ENCODE measurements at places on chromosomes 12 and 14.

DNA sequence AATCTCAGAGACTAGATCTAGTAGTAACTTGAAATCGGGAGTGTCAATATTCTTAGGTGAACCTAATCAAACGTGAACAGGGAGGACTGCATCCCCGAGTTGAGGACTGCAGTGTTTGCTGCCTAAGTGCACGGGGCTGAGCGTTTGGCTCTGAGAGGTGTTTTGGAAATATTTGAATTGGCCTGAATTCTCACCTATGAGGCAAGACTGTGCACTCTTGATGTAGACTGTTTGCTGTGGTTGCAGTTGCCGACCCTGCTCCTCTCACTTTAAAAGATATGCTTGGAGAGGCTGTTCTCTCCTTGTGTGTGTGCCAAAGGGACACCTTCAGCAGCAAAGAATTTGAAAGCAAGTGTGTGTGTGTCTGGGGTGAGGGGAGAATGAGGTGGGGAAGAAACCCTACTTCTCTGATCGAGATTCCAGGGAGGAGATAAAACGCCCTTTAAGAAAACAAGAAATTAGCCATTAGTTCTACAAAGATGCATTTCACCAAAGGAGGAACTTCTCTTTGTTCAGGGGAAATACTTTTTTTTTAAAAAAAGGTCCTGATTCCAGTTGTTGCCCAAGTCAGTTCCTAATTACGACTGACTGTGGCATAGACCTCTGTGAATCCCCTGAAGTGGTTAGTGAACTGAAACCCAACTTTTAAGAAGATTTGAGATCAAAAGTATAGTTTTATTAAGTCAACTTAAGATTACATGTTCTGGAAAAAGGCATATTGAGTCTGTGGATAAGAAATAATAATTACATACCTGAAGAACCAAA, 106.6 kb downstream of the DYRK2 start:
- DNase-seq: no peak

DNA sequence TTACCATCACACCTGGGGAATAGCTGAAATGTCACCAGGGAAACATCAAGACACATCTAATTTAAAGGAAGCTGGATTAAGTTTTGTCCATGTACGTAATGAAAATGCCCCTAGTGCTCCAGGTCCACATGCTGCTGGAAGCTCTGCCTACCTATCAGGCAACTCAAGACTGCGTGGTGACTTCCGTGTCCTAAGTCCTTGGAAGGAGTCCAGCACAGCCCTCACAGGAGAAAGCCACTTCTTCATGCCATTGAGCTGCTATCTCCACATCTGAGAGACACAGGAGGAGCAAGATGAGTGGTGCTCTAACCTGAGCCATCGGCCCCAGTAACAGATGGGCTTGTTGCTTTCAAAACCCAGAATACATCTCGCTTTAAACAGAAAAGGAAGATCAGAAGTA, 316.4 kb downstream of the DPF3 start:
- DNase-seq: no peak

GRCh38 chr12:40837891-40838429, 145.7 kb downstream of the CNTN1 start:
- DNase-seq: no peak

- no peak for DNase-seq
Measured at GRCh38 chr14:100025111-100025510, 40.1 kb upstream of the EVL start.

DNA sequence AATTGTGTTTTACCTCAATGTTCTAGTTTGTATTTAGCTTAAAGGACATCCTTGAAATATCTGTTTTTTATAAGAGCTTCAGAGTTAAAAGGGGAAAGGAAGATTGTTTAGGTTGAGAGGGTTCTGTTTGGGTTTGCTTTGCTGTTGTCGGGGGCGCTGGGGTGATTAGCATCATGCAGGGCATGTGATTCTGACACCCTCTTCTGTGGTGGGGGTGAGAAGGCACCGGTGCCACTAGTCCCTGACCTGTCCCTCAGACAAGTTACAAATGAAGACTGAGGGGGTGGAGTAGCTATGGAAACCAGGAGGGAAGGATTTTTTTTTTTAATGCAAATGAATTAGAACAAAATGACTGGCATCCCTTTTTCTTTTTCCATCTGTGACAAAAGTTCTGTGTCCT, 291.3 kb downstream of the RPAP3 start:
- DNase-seq: no peak

GRCh38 chr12:59396919-59397318, 198.9 kb upstream of the SLC16A7 start:
- DNase-seq: no peak

- no peak for DNase-seq
Measured at GRCh38 chr14:47191700-47192099, 483.7 kb downstream of the MDGA2 start.

GRCh38 chr12:132243596-132244310, 85.6 kb downstream of the GALNT9 start:
- no peak for DNase-seq

GRCh38 chr12:108807996-108808769, 49.2 kb downstream of the SSH1 start:
- no peak for DNase-seq

GRCh38 chr12:123006977-123007376, 26.5 kb downstream of the ARL6IP4 start:
- no peak for DNase-seq

- no peak for DNase-seq
Measured at GRCh38 chr12:93048656-93049055, 119.6 kb upstream of the EEA1 start.

All from Ammon's horn (tissue), 1 donor.